ENCODE measurements at places on chromosomes 5 and 9.

DNA sequence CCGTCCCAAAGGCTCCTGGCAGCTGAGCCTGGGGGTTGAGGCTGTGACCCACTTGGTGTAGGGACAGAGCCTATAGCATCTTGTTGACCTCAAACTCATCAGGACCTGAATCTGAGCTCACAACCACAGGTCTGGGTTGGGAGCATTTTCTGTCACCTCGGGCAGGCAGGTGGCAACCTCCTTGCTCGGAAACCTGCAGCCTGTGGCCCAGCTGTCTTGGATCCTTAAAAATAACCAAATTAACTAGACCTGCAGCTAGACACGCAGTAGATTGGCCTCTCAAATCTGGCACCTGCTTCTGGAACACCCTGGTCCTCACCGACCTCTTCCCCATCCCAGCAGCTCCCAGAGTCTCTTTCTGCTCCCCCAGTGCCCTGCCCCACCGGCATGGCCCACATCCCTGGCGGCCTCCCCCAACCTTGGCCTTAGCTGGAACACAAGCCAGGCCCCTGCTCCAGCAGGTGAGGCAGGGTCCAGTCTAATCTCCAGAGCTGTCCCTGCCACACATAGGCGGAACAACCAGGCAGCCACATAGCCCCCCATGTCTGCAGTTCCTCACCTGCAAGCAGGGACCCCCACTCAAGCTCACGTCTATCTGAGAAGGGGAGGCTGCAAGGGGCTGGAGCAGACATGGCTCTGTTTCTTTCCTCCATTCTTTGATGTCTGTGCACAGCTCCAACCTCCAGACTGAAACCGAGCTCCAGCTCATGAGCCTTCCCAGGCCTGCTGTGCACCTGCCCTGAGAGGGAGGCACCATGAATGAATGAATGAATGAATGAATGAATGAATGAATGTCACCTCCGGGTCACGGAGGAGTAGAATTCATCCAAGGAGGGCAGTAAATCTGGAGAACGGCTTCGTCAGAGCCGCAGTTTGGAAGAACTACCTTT lies 28.3 kb downstream of the PAEP start:
- DNase-seq = no peak

GRCh38 chr5:159773062-159773924 lies 143.0 kb upstream of the ADRA1B start:
- DNase-seq = peak; percentile 73

GRCh38 chr5:140295414-140295813 lies 7.5 kb downstream of the PFDN1 start:
- DNase-seq = peak; percentile 87

- DNase-seq = no peak
Measured at GRCh38 chr9:13378154-13378553, 98.7 kb upstream of the MPDZ start.

DNA sequence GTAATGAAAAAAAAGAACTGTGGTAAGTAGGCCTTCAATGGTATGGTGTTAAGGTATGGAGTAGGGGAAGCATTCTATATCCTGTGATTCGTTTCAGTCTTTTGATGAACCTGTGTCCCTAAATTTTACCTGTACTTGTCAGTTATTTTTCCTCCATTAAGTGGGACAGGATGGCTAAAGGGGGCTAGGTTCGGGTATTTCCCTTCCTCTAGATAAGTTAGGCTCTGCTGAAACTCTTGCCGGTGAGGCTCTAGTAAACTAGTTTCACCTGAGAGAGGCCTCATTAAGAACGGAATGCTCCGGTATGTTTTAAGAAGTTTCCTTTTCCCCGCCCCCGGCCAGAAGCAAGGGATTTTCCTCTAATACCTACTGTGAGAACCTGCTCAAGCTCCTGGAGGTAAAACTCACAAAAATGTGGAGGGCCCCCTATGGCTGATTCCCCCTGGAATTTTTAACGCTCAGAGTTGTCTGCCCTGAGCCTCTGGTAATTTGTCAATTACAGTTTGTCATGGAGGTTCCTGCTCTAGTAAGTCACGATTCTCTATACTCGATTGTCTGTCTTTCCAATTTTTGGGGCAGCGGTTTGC lies 87.7 kb downstream of the MACIR start:
- DNase-seq = no peak

GRCh38 chr5:149378241-149378820 lies 761 bp downstream of the IL17B start:
- no peak for DNase-seq

DNA sequence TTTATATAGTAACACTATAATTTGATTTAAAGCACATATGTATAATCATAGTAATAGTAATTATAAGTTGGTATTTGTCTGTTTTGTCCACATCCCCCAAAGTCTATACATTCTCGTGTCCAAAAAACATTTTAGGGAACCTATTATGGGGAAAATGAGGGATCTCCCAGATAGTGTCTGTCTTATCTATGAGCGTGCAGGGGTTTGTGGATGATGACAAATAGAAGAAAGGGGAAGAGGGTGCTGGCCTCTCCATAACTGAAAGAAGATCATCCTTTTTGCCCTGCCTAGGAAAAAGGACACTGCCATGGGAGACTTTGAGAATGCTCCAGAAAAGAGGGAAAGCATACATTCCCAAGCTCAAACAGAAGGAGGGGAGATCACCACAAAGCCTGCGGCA lies 45.3 kb downstream of the C5orf22 start:
- DNase-seq = no peak

GRCh38 chr5:141558150-141558549 lies 60.6 kb downstream of the DIAPH1 start:
- no peak for DNase-seq

DNA sequence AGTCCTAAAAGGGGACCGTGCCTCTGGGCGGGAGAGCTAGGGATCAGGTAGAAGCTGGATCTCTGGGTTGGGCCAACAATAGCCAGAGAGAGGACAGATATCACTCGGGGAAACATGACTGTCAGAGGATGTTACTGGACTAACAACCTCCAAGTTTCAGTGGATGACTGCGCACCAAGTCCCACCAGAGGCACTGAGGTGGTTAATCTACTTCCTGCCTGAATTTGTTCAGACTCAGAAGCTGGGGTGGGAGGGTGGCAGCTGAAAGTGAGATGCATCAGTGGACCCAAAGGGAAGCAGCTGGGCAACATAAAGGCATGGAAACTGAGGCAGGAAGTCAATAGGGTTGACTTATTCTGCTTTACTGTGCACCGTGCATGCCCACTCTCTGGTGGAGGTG lies 130.1 kb upstream of the SLC44A1 start:
- no peak for DNase-seq

All from skeletal muscle cell (primary cell).